ENCODE measurements at places on chromosomes 7 and 10. TPM values are rescaled to one million over a fixed set of nuclear protein-coding genes. Genes with fewer than 3 reads are reported as not detected.

Gene MPP7
- 4.2 TPM for total RNA-seq

DNA sequence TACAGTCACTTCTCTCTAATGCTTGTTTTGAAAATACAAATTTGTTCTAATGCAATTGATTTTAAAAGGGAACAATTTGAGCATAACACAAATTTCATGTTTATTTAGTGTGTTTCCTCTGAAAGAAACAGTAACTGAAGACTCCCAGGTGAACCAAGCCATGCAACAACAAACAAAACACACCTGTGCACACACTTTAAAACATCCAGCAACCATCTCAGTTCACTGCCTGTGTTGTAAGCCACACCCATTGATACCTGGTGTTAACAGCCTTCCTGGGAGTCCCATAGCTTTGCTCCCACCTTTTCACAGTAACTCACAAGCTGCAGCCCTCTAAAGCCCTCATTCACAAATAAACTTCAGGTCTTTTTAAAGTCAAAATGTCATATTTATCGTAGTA lies 89.3 kb downstream of the DOCK4 start:
- DNase-seq: no peak

Gene HELLS
- total RNA-seq: 1.7 TPM

DNA sequence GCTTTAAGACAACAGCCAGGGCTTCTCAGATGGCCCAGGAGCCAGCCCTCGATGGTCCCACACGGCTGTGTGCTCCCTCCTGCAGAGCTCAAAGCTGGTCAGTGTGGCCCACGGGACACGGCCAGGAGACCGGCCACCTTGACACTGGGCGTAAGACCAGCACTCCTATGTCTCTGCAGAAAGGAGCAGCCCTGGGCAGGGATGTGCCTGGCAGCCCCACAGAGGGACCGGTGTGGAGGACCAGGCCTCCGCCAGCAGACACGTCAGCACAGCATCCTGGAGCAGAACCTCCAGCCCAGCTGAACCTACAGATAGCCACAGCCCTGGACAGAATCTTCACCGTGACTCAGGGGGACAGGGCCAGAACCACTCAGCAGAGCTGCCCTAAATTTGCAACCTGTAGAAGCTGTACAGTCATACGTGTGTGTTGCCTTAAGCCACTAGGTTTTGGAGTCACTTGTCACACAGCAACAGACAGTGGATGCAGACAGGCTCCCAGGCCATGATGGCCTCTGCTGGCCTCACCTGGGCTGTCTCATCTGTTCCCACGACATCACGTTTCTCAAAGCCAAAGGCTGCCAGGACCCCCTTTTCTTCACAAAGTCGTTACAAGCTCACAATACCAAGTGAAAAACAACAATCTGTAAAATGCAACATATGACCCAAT lies 132.4 kb downstream of the DIP2C start:
- no peak for DNase-seq

Gene MRC1
- total RNA-seq: 38.5 TPM

Gene CYP2E1
- total RNA-seq: 5,193 TPM

Gene MMRN2
- total RNA-seq: 11.6 TPM

Gene AVPI1
- 27.0 TPM for total RNA-seq

- no peak for DNase-seq
Measured at GRCh38 chr7:23434147-23434917, 36.0 kb downstream of the IGF2BP3 start.

GRCh38 chr10:12198156-12198555 lies 2.2 kb downstream of the CDC123 start:
- DNase-seq: no peak

Gene SMKR1
- not detected for total RNA-seq

Data from right lobe of liver (tissue), 6 donors.